ENCODE measurements at places on chromosomes 11 and 22.

DNA sequence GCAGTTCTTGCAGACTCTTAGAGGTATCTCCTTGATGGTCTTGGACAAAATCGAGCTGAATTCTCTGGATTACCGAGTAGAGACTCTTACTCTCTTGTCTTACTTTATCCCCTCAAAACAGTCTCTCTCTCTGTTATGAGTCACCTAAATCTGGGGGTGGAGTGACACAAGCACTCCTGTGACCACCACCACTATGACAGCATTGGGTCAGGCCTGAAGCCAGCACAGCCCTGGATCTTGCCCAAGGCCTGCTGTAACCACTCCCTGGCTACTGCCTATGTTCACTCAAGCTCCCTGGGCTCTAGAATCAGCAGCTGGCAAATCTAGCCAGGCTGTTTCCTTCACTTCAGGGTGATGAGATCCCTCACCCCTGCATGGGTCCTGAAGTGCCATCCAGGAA is 662.5 kb downstream of the LUZP2 start:
- no peak overlapping the region for H3K4me3 ChIP-seq
- H3K4me1 ChIP-seq: no peaks in the 10 kb centered on the region
- DNase-seq: no peak
- no peak overlapping the region for H3K27ac ChIP-seq

GRCh38 chr11:131877246-131877942 is 507.0 kb downstream of the NTM start:
- H3K4me1 ChIP-seq: no peaks in the 10 kb centered on the region
- H3K27me3 ChIP-seq: no peaks in the 10 kb centered on the region
- H3K4me3 ChIP-seq: no peak overlapping the region
- DNase-seq: no peak
- H3K36me3 ChIP-seq: no peaks in the 10 kb centered on the region

DNA sequence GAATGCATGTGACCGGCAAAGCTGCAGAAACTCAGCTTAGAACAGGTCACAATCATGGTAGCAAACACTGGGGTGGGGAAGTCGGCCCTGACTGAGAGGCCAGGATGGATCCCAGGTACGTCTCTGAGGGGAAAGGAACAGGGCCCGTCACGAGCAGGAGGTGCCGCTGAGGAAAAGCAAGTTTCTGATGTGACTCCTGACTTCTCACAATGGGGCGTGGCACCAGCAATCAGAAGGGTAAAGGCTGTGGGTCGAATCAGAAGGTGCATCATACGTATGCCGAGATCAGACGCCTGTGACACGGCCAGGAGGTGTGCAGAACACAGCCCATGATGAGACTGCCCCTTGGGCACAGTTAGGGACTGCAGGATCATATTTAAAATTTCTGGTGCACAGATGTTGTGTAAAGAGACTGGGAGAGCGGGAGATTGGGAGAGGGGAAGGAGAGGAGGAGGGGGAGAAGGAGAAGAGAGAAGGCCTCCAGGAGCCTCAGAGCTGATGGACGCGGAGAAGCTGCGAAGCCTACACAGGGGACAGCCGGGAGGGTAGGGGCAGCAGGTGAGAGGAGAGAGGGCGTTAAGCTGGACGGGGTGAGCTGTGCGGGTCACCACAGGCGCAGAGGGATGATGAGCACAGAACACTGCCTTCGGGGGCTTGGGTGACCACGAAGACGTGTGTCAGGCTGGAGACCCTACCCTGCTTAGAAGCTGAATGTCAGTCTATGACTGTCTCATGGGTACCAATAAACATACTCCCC is 30.7 kb downstream of the KRTAP5-5 start:
- no peaks in the 10 kb centered on the region for H3K4me1 ChIP-seq
- no peaks in the 10 kb centered on the region for H3K36me3 ChIP-seq
- no peaks in the 10 kb centered on the region for H3K27me3 ChIP-seq
- no peak overlapping the region for H3K4me3 ChIP-seq
- no peak for DNase-seq
- H3K27ac ChIP-seq: no peak overlapping the region

- DNase-seq: no peak
- no peaks in the 10 kb centered on the region for H3K36me3 ChIP-seq
- no peak overlapping the region for H3K4me3 ChIP-seq
- no peaks in the 10 kb centered on the region for H3K4me1 ChIP-seq
Measured at GRCh38 chr11:124556828-124557227, 13.0 kb upstream of the OR8A1 start.

GRCh38 chr22:25069758-25070481 is 117.4 kb downstream of the KIAA1671 start:
- H3K27ac ChIP-seq: no peak overlapping the region
- no peak for DNase-seq

- H3K36me3 ChIP-seq: no peaks in the 10 kb centered on the region
- H3K27me3 ChIP-seq: no peaks in the 10 kb centered on the region
- peak overlapping the region; percentile 2 for H3K27ac ChIP-seq
- peaks cover 20% of the 10 kb centered on the region for H3K4me1 ChIP-seq
- DNase-seq: no peak
Measured at GRCh38 chr11:119332111-119332765, 2.1 kb upstream of the RNF26 start.

DNA sequence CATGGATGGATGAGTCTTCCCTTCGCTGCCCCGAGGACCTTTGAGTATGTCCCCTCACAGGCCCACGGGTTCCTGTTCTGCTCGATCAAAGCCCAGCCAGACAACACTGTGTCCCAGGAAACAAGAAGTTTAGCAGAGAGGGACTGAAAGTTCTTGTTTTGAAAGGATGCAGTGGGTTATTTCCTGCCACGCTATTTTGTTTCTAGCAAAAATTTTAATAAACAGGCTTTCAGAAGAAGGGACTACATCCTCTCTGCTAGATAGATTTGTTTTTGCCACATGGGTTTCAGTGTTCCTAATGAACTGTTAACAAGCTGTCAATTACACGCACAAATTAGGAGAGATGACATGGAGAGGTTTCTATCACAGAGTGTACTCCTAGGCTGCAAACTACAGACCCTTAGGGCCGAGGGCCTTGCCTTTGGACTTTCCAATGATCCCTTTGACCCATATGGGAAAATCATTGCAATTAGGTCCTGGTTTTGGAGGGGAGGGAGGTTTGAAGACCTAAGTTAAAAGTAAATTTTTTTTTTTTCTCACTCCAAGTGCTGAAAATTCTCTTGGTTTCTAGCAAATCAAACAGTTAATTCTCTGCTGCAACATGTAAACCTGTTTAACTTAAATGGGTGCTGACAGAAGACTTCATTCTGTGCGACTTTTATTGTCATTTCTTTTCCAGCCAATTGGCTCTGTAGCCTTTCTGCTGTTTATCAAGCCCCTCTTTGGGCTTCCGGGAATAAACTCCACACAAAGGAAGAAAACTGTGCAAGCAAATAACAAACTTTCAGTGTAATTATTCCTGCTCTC is 81.4 kb downstream of the RCN1 start:
- DNase-seq: no peak
- no peak overlapping the region for H3K27ac ChIP-seq
- no peaks in the 10 kb centered on the region for H3K36me3 ChIP-seq
- peaks cover 7% of the 10 kb centered on the region for H3K27me3 ChIP-seq

- DNase-seq: no peak
- H3K4me1 ChIP-seq: no peaks in the 10 kb centered on the region
- H3K27me3 ChIP-seq: peaks cover 12% of the 10 kb centered on the region
- H3K36me3 ChIP-seq: no peaks in the 10 kb centered on the region
Measured at GRCh38 chr11:126547161-126547560, 191.7 kb downstream of the ST3GAL4 start.

GRCh38 chr22:37169406-37169805 is 18.6 kb downstream of the C1QTNF6 start:
- H3K4me1 ChIP-seq: peaks cover 16% of the 10 kb centered on the region
- H3K36me3 ChIP-seq: no peaks in the 10 kb centered on the region
- DNase-seq: no peak
- no peak overlapping the region for H3K27ac ChIP-seq

DNA sequence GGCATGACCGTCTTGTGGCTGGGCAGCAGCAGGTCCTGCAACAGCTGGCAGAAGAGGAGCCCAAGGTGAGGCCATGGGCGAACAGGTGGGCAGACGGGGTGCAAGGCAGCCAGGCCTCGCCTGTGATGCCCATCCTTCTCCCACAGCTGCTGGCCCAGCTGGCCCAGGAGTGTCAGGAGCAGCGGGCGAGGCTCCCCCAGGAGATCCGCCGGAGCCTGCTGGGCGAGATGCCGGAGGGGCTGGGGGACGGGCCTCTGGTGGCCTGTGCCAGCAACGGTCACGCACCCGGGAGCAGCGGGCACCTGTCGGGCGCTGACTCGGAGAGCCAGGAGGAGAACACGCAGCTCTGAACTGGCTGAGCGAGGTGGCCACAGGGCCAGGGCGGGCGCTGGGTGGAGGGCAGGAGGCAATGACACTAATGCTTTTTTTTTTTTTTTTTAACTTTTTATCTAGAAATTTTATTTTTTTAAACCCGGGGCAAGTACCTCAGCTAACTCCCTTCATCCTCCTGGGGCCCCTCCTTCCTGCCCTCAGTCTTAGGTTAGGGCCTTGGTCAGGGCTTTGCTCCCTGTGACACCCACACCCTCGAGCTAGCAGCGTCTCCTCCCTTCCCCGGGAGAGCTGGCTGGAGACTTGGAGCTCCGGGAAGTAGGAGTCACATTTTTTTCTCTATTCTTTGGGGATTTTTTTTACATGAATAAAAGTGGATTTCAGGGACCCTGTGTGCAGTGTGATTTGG is 16.0 kb downstream of the PLCB3 start:
- DNase-seq: no peak
- no peak overlapping the region for H3K4me3 ChIP-seq
- H3K27ac ChIP-seq: peak overlapping the region; percentile 98
- peaks cover 16% of the 10 kb centered on the region for H3K4me1 ChIP-seq
- no peaks in the 10 kb centered on the region for H3K27me3 ChIP-seq

DNA sequence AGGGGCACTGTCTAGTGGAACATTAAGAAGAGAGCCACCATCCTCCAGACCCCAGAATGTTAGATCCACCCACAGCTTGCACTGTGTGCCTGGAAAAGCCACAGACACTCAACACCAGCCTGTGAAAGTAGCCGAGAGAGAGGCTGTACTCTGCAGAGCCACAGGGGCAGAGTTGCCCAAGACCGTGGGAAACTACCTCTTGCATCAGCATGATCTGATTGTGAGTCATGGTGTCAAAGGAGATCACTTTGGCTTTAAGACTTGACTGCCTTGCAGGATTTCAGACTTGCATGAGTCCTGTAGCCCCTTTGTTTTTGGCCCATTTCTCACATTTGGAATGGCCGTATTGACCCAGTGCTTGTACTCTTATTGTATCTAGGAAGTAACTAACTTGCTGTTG is 115.9 kb upstream of the CCDC179 start:
- no peak for DNase-seq
- no peak overlapping the region for H3K4me3 ChIP-seq
- no peak overlapping the region for H3K27ac ChIP-seq
- H3K36me3 ChIP-seq: no peaks in the 10 kb centered on the region
- no peaks in the 10 kb centered on the region for H3K27me3 ChIP-seq
- H3K4me1 ChIP-seq: no peaks in the 10 kb centered on the region

DNA sequence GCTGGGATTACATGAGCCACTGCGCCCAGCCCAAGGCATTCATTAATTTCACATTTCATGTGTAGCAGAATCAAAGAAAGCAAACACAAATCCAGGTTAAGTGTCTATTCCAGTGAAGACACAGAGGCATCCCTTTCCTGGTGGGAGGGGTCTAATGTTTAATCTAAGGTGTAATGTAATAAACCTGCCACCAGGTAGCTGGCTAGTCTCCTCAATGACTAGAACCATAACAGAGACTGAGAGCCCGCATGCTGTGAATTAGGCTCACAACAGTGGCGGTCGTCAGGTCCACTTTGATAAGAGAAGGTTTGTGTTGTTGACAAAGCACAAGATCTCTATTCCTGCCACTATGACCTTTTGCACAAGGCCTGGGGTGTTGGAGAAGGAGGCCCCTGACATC is 64.2 kb upstream of the ADA2 start:
- no peak for DNase-seq
- no peaks in the 10 kb centered on the region for H3K27me3 ChIP-seq
- no peaks in the 10 kb centered on the region for H3K4me1 ChIP-seq

DNA sequence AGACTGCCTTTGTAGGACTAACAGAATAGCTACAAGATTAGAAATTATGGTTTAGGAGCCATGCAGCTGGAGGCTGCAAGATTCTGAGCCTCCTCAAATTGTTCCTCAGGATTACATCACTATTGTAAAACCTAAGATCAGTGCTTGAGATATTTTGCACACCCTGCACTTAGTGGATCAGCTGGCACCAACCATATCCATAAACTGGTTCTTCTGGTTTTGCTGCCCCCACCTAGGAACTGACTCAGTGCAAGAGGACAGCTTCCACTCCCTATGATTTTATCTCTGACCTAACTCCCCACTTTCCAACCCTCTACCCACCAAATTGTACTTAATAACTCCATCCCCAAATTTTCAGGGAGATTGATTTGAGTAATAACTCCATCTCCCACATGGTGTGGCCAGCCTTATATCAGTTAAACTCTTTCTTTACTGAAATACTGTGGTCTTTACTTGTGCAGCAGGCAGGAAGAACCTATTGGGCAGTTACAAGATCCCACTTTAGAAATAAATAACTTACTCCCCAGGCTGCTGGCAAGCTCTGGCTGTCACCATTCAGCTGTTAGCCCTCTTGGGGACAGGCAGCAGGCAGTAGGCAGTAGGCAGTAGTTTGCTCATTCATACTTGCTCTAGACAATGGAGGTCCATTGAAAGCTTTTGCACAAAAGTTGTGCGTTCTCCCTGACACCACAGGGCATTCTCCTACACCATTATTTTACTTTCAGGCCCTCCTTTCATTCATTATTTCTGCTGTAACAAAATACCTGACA is 119.0 kb downstream of the SLC17A6 start:
- no peaks in the 10 kb centered on the region for H3K27me3 ChIP-seq
- no peak overlapping the region for H3K27ac ChIP-seq
- no peaks in the 10 kb centered on the region for H3K4me1 ChIP-seq

- no peak overlapping the region for H3K4me3 ChIP-seq
- H3K4me1 ChIP-seq: peaks cover 12% of the 10 kb centered on the region
- H3K27me3 ChIP-seq: no peaks in the 10 kb centered on the region
- no peak for DNase-seq
- H3K36me3 ChIP-seq: no peaks in the 10 kb centered on the region
- no peak overlapping the region for H3K27ac ChIP-seq
Measured at GRCh38 chr22:39434243-39434653, 22.6 kb upstream of the MGAT3 start.

DNA sequence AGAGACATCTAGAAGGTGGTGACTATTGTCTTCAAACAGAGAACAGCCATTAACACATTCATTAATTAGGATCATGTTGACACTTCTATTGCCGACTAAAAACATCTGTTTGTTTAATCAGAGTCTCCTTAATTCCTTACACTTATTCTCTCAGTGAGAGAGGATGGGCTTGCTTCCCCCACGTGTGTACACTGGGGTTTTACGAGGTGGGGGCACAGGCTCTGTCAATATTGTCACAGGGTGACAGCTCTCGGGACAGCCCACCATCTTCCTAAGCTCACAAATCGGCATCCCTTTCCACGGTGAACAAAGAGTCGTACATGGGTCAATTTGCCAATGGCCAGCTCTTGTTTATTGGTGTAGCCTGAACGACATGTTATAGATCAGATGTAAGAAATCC is 413.2 kb downstream of the MIAT start:
- no peaks in the 10 kb centered on the region for H3K27me3 ChIP-seq
- no peak for DNase-seq
- H3K4me3 ChIP-seq: no peak overlapping the region
- no peak overlapping the region for H3K27ac ChIP-seq
- no peaks in the 10 kb centered on the region for H3K4me1 ChIP-seq
- H3K36me3 ChIP-seq: no peaks in the 10 kb centered on the region
